GM04503 (cell line): ENCODE measurements at places on chromosomes 12 and 14.

DNA sequence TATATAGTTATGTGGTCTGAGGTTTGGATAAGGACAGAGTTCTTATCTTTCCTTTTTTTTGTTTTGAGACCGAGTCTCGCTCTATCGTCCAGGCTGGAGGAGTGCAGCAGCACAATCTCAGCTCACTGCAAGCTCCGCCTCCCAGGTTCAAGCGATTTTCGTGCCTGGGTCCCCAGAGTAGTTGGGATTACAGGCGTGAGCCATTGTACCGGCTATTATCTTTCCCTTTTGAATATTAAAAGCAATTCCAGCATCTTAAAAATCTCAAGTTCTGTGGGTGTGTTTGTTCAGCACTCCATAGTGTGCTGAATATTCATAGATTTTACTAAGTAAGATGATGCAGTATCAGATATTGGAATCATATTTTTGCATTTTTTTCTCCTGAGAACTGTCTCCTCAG lies 404.4 kb upstream of the RGS6 start:
- no peak for DNase-seq

- no peak for DNase-seq
Observed at GRCh38 chr12:56333197-56333678, 562 bp downstream of the PAN2 start.

- no peak for DNase-seq
Observed at GRCh38 chr14:40574780-40575179, 1031.9 kb upstream of the LRFN5 start.

- no peak for DNase-seq
Observed at GRCh38 chr12:92471551-92471950, 231.2 kb upstream of the PLEKHG7 start.

DNA sequence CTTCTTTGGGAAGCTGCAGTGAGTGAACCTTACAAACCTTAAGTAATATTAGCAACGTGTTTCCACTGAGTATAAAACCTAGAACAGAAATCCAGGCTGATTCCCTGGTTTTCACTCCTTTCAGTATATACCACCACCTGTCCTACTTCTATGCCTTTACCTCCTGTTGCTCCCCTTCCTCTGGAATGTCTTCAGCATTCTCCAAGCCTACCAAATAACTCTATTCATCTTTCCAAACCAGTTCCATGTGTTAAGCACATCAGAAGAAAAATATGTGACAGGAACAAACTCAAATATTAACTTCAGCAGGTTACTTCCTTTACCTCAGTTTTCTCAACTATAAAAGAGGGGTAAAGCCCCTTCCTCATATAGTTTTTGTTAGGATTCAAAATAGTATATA lies 39.8 kb downstream of the LIMA1 start:
- no peak for DNase-seq

DNA sequence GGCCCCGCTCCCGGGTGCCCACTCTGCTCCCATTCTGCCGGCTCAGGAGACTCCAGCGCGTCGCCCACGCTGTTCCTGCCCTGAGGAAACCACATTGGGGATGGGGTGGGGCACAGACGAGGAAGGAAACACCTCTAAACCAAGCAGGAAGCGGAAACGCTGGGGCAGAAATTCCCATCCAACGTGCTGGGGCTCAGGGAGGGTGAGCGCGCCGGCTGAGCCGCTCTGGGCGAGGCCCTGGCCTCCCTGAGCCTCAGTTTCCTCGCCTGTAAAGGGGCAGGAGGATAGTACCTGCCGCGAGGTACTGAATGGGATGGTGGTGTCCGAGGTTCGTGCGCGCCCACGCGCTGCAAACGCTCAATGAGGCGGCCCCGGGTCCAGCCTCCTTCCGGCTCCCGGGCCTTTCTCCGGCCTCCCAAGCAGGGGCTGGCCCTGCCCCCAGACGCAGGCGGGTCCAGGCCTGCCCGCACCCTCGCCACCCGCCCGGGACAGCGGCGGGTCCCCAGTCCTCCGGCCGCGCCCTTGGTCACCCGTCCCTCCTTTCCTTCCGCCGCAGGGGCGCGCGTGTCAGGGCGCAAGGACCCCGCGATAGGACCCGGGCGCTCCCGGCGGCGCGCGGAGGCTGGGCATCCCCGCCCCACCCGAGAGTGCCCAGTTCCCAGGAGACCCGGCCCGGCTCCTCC lies 673 bp downstream of the BEGAIN start:
- no peak for DNase-seq

- no peak for DNase-seq
Observed at GRCh38 chr14:82854901-82855300, 1321.2 kb upstream of the SEL1L start.

DNA sequence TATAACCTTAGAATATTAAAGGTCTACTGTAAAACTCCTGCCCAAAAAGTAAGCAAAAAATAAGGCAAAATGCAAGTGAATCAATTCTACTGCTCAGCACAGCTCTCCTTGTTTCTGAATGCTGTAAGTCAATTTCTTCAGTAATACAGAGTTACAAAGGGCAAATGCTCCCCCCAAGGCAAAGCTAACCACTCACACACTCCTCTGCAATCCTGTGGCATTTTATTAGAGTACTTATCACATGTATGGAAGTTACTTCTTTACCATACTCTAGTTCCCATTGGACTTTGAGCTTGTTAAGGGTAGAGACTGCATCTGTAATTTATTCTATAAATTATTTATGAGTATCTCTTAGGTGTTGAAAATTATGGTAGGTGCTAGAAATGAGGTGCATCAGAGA lies 27.2 kb downstream of the SEL1L start:
- no peak for DNase-seq

DNA sequence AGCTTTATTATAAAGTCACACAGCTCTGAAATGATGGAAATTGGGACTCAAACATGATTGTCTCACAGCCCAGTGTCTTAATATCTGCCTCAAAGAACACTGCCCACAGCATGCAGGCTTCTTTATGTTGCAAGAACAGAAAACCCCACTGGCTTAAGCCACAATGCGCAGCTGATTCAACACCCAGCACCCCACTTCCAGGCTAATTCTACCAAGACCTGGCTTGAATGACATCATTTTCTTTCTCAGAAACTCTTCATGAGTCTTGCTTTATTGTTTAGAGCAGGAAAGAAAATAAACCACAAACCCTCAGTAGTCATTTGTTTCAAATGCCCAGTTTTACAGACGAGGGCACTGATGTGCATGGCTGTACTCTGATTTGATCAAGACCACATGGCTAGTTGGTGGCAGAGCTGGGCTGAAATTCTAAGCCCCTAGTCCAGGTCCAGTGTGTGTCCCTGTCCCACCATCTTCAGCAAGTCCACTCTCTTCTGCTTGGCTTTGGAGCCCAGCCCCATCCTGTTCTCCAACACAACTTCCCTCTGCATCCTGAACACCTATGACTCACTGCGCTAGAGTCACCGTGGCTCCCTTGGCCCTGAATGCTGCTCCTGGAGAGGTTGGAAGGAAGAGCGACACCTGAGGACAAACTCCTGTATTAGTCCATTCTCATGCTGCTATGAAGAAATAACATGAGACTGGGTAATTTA lies 50.3 kb upstream of the SRSF5 start:
- peak; percentile 79 for DNase-seq

DNA sequence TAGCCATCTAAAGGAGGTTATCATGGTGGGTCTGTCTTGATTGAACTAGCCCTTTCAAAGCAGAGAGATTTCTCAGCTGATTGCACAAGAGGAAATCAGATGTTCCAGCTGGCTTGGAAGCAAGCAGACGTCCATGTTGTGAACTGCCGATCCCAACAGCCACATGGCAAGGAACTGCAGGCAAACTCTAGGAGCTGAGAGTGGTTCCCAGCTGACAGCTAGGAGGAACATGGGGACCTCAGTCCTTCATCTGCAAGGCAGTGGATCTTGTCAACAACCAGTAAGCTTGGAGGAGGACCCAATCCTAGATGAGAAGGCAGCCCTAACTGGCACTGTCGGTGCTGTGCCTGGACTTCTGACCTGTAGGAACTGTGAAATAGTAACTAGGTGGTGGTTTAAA lies 7.7 kb downstream of the ACVR1B start:
- DNase-seq, result peak; percentile 24
